ENCODE measurements at places on chromosomes 5 and 9.

- DNase-seq: no peak
Measured at GRCh38 chr5:58060996-58061395, 398.9 kb downstream of the PLK2 start.

GRCh38 chr9:101398930-101399642 lies 435 bp downstream of the ZNF189 start:
- no peak for DNase-seq

DNA sequence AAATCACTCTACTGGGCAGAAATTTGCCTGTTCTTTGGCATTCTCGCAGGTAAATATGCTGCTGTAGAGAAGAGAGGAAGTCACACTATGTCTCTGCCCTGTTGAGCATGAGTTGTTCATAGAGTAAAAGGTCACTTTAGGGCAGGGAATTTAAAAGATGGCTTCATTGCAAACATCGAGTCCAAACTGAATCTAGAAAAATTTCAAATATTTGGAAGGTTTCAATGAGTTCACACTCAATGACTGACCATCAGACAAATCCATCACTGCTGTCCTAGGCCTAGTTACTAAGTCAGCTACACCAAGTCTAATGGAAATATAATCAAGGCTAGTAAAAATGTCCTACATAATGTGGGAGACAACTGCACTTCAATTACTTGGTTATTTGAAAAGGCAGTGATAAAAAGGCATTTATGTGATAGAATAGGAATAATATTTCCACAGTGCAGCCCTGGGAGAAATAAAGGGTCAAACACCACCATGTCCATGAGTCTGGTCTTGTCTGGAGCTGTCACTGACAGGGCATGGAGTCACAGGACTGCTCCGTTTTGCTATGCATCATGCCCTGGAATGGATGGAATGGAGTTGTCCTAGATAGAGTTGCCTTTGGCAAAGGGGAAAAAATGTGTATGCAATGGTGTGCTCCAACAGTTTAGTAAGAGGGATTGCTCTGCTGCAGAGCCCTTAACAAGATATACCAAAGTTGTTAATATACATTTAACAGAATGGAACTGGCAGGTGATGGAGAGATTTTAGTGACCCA lies 218.5 kb upstream of the DAPK1 start:
- DNase-seq: no peak

- DNase-seq: no peak
Measured at GRCh38 chr9:73160868-73161267, 9.2 kb downstream of the ANXA1 start.

DNA sequence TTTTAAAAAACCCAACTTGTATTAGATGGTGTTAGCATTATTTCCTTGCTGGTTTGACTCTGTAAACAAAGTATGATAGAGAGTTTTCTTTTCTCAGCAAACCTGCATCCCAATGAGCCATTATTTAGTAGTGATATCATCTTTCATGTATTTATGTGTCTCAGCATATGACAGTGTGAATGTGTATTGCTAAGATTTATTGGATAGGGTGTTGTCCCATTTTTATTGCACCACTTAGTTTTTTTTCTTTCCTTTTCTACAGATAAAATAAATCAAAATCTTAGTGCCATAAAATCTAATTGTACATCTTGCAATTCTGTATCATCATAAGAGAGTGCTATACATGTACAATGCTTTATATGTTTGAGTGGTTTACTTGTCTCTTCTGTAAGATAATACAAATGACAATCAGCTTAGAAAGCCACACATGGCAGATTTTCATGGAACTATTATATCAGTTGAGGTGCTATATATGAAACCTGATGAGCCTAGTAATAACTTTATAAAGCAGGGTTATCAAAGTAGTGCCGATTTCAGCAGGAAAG lies 149.2 kb upstream of the CYLC2 start:
- DNase-seq: no peak

DNA sequence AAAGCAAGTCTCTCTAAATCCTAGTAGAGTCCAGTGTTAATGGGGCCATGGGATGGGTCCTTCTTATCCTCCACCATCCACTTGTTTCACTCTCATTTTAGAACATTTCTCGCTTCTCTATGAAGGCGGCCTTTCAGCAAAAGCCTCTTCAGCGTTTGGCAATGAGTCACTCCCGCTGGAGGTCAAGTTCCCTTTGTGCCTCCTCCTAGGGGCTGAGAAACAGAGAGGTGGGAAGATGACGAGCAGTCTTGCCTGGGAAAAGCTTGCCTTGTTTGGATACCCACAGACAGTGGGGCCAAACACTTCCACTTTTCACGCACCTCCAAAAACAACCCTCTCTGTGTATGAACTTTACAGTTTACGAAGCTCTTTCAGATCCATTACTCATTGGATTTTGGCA lies 168.8 kb downstream of the GABBR2 start:
- no peak for DNase-seq

DNA sequence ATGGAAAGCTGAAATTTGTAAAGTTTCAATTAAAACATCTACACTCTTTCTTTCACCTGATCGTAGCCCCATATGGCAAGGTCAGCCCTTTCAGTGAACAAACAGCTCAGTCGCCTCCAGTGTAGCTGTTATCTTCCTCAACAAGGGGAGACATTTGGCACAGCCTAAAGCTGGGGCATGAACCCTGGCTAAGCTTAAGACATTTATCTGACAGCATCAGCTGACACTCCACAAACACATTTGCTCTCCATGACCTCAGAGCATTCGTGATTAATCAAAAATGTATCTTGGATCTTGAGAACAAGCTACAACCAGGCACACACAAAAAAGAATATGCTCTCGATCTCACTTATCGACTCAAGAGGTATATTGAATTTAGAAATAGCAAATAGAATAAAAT lies 67.3 kb downstream of the POU5F2 start:
- DNase-seq: no peak

- no peak for DNase-seq
Measured at GRCh38 chr5:131630963-131631350, 4.1 kb downstream of the RAPGEF6 start.

- DNase-seq: no peak
Measured at GRCh38 chr5:17806818-17807468, 172.7 kb downstream of the TAF11L14 start.

DNA sequence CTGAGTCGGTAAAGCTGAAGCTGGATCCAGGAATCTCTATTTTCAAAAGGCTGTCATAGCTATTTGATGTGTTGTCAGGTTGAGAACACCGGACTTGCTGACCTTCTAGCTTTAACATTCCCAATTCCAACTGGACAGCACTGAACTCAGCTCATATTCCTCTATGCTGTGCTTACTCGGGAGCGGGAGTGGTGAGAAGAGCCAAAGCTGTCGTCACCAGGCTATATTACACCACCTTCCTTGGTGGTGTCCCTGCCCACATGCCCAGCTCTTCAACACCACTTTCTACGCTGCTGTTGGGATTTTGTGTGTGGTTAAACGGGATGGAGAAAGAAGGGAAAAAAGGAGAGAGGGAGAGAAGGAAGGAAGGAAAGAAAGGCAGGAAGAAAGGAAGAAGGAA lies 653.6 kb downstream of the RAB3C start:
- DNase-seq: no peak

- DNase-seq: no peak
Measured at GRCh38 chr5:32543291-32543690, 42.1 kb upstream of the SUB1 start.

DNA sequence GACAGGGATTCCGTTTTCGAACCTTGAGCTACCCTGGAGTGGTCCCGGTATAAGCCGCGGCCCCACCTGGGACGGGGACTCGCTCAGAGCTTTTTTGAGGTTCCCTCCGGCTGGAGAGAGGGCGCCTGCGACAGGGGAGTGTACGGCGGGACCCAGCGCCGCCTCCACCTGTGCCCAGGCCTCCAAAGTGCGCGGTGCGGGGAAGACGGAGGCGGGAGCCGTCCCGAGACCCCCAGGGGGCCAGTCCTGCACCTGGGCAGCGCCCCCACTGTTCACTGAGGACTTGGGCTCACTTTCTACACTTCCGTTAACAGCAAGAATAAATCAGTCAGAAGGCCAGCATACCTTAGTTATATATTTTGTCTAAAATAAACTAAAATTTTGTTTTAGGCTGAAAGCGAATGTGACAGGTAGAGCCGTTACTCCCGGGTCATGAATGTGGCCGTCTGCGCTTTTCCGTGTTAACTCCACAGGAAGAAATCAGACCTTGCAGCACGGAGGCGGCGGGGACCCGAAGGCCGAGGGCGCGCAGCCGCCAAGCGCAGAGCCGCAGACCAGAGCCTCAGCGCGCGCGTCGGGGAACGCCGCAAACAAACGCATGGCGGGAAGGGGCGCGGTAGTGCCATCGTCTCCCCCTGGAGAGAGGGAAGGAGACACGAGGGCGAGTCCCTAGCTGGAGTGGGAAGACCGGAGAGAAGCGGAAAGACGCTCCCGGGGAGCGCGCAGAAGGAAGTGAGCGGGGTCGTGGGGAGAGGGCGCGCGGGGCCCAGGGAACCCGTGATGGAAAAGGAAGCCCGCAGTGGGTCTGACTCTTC lies 14.1 kb downstream of the TRIM7 start:
- DNase-seq: no peak

DNA sequence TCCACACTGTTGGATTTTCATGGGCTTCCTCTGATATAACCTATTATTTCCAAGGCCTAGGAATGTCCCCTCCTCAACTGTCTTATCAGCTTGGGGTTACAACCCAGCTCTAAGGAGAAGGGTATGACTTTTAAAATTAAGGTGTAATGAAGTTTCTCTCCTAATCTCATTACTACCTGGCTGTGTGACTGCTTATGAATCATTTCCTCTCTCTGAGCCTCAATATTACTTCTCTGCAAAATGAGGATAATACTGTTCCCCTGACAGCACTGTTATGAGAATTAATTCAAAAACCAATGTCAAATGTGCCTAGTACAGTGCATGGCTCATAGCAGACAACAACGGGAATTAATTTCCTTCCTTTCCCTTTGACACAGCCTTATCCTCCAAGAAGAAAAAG lies 118.9 kb downstream of the NR6A1 start:
- no peak for DNase-seq

DNA sequence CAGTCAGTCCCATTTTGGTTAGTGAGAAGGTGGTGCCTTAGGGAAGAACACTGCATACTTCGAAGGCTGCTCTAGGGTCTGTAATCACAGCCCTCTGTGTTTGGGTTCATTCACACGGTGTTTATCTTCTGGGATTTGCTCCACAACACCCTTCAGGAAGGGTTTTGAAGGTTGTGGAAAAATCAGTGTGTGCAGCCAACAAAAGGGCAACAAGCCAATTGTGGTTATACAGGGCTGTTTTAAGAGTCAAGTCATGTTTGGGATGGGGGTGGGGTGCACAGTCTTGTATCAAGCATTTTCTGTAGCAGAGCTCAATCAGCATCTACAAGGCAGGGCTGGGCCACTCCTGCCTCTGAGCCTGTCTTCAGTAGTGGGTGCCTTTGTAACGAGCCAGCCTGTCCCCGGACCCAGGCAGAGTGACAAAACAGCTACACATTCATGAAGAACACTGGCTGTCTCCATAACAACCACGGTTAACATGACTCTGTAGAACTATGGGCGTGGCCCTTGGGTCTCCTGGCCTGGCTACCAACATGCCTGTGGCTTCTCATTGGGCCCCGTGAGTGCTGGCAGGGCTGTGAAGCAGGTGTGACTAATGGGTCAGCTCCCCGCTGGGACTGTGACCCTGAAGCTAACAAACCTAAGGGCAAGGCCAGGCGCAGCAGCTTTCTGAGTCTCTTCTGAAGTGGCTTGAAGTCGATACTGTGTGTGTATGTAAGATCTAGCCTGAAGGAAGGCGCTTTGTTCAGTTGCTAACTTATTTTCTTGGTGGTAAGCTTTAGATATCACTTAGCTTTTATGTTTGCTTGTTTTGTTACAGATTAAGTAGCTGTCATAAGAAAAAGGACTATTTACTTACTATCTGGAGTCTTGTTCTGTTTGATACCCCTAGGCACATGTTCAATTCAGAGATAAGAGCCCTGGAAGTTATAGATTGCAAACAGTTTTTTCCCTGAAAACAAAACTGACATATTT lies 27.9 kb upstream of the GOLM1 start:
- no peak for DNase-seq

DNA sequence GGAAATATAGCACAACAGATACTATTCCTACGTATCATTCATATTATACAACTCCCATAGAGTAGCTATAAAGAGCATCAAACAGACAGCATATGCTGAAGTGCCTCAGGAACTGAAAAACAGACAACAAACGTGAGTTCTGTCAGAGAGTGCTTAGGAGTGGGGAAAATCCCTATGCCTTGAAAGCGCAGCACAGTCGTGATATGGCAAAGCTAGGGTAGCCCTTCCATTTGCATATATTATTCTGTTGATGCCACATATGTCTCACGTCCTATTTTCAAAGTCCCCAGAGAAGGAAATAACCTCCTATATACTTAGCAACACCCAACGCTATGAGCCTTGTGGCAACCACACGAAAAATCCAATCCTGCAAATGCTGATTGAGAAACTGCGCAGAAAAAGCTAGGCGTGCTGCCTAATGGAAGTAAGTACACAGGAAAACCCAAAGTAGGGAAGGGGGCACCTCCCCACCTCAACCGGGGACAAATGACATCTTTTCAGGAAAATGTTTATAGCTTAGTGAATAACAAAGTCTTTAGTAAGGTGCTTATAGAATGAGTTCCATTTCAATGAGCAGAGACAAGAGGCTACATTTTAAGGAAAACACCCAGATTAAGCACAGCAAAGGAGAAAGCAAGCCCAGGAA lies 105.1 kb downstream of the MED10 start:
- no peak for DNase-seq

DNA sequence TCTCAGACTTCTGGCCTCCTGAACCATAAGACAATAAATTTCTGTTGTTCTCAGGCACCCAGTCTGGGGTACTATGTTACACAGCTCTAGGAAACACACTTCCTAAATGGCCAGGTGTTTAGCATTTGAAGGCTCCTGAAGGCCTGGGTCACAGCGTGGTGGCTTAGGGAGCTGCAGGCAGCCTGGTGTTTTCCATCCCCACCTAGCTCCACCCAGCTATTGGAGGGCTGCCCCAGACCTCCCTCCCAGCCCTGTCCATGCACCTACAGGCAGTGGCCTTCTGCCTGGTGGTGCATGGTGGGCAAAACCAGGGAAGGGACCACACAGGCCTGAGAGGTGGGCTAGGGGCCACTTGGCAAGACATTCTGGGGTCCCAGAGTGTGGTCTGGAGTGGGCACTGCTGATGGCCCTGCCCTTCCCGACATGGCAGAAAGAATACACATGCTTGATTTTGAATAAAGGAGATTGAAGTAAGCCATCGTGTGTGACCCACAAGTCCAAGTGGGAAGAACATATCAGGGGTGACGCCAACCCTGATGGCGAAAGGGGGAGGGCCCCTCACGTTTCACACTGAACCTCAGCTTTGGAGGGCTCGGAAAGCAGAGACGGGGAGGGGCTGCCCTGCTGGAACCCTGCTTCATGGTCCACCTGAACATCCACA lies 1.3 kb upstream of the SUSD3 start:
- DNase-seq: no peak

DNA sequence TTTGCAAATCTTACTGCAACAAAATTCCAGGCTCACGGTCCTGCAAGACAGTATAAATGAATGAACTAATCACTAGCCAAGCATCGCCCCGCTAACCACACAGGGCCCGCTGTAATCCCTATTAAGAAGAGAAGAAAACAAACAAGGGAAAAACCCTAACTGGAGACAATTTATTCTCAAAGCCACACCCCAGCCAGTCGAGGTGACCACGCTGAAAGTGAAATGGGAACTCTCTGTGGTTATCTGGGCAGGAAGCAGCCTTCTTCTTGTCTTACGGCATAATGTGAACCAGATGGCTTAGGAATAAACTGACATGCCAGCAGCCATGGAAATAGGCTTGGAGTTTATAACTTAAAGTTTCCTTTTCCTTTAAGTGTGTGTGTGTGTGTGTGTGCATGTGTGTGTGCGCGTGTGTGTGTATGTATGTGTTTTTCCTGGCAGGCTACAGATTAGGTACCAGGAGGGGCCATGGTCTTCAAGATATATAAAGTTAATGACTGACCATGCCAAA lies 120.2 kb downstream of the SEMA6A start:
- DNase-seq: no peak

GRCh38 chr9:115230924-115231515 lies 113.1 kb upstream of the TNC start:
- DNase-seq: no peak

Data from stimulated activated CD4-positive, alpha-beta T cell treated with anti-CD3 and anti-CD28 coated beads, Interleukin-1b, Interleukin-23, amount 100 ng/mL, for 24 hours (primary cell).